ENCODE measurements at places on chromosomes 2 and 18.

GRCh38 chr2:199985625-199986207, 30.3 kb downstream of the MAIP1 start:
- peak; percentile 68 for DNase-seq

GRCh38 chr2:111927723-111928122, 29.3 kb downstream of the MERTK start:
- DNase-seq: no peak

DNA sequence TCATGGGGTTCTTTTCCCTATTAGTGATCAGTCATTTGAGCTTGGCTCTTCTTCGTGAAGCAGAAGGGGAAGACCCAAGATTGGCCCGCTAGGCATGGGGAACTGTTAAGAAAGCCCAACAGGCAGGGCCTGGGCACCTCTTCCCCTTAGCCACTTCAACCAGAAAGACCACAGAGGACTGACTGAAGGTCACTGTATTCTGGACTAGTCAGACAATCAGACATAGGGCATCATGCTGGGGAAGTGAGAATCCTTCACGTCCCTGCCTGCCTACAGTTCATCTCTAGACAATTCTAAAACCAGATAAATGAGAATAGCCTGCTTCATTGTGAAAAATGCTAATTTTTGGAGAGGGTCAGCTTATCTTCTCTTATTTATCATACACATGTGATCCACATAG, 28.1 kb downstream of the FAP start:
- no peak for DNase-seq

DNA sequence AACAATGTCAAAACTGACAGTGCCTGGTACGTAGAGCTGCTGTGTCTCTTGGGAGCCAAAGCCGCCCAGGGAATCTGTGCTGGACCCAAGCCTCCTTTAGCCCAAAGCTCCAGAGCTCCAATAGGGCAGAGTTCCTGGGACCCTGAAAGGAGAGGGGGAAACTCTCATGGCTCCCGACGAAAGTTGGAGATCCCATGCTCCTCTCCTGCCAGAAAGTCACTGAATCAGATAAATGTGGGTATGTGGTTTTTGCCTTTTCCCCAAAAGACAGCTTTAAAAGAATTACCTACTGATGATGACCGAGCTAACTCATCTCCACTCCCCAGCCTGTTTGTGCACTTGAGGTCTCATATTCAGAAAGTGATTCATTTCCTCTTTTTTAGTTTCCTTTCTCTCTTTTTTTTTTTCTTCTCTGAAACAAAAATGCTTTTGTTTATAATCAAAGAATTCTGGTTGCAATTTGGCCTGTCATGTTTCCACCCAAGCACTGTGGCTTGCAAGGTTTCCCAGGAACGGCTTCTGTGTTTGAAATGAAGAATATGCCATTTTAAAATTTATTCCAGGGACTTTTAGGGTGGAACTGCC, 14.1 kb upstream of the PMAIP1 start:
- DNase-seq: peak; percentile 48

DNA sequence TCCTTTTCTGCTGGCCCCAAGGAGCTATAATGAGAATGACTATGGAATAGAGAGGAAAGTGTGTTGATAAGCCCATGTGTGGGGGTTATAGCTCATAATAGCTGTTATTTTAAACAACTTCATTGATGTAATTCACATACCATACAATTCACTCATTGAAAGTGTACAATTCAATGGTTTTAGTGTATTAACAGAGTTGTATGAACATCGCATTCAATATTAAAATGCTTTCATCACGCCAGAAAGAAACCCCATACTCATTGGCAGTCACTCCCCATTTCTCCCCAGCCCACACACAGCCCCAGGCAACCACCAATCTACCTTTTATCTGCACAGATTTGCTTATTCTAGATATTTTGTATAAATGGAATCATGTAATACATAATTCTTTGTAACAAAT, 139.6 kb upstream of the CYP1B1 start:
- no peak for DNase-seq

GRCh38 chr18:62738639-62739038, 23.3 kb downstream of the PHLPP1 start:
- no peak for DNase-seq

GRCh38 chr2:203637471-203638167, 68.8 kb upstream of the CD28 start:
- DNase-seq: no peak

- no peak for DNase-seq
Observed at GRCh38 chr2:109322641-109323040, 193.6 kb downstream of the SH3RF3 start.

DNA sequence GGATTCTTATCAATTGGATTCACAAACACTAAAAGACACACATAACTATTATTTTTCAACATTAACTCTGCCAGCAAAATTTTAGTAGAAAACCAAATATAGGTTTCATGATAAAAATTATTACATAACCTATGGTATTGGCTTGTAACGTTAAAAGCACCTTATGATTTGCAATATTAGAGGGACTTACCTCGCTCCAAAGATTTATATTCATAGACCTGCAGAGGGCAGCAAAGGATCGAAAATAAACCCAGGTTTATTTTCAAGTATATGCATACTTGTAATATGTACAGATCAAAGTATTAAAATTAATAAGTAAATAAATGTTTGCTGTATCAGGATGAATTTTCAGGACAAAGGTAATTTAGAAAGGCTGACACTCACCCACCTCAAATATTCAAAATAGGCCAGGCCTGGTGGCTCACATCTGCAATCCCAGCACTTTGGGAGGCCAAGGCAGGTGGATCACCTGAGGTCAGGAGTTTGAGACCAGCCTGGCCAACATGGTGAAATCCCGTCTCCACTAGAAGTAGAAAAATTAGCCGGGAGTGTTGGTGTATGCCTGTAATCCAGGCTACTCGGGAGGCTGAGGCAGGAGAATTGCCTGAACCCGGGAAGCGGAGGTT, 45.3 kb downstream of the LRPPRC start:
- DNase-seq: peak; percentile 29

GRCh38 chr18:48419277-48420022, 10.3 kb upstream of the ZBTB7C start:
- DNase-seq: no peak

- DNase-seq: no peak
Observed at GRCh38 chr18:68060871-68061270, 544.4 kb upstream of the DSEL start.

GRCh38 chr2:17252258-17252657, 266.0 kb downstream of the RAD51AP2 start:
- DNase-seq: no peak

- no peak for DNase-seq
Observed at GRCh38 chr2:26885651-26886329, 37.9 kb downstream of the DPYSL5 start.

GRCh38 chr2:204116159-204116792, 179.7 kb downstream of the ICOS start:
- no peak for DNase-seq

DNA sequence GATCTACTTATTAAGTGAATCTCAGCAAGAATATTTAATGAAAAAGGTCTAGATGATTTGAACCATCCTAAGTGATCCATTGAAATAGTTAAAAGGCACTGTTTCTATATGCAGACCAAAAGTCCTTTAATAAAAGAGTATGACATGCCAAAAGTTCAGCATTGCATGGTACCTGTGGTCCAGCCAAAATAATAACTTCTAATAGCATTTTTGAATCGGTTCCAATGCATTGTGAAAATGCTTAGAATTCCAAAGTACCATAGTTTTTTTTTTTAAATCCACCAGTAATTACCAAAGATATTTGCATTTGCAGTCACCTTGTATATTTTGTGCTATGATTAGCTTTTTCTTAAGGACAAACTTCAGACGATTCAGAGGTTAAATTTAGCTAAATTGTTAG, 79.9 kb downstream of the NYAP2 start:
- no peak for DNase-seq

GRCh38 chr2:20107352-20107751, 55.9 kb upstream of the LAPTM4A start:
- no peak for DNase-seq

GRCh38 chr2:112949456-112949855, 28.4 kb upstream of the IL36G start:
- no peak for DNase-seq

GRCh38 chr2:72136331-72136730, 11.3 kb downstream of the CYP26B1 start:
- no peak for DNase-seq

DNA sequence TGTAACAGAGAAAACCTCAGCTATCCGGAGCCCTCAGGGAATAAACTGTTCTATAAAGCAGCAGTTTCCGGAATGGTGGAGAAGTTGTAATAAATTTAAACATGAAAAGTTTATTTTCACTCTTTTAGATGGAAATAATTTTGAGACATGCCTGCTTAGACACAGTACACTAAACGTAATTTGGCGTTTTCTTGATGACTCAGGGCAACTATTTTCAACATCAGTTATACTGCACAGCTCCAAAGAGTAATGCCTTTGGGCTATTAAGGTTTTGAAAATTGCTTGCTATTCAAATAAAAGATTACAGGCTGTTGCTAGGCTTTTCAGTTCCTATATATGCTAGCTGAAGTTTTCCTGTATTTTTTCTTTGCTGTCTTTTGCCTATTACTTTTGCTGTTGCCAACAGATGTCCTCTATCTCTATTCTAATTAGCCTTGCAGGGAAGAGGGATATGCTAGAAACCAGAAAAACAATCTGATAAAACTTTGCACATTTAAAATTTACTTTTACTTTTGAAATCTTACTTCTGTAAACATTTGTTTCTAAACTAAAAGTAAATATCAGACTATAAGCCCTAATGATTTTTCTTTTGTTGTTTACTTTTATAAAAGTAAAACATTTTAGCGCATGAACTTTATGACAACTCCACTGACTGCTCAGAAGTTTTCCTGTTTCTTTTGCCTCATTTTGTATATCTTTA, 113.4 kb upstream of the WDSUB1 start:
- no peak for DNase-seq

- no peak for DNase-seq
Observed at GRCh38 chr2:113080134-113080533, 12.4 kb downstream of the IL1F10 start.

- peak; percentile 13 for DNase-seq
Observed at GRCh38 chr2:190468814-190469569, 60.8 kb downstream of the MFSD6 start.

DNA sequence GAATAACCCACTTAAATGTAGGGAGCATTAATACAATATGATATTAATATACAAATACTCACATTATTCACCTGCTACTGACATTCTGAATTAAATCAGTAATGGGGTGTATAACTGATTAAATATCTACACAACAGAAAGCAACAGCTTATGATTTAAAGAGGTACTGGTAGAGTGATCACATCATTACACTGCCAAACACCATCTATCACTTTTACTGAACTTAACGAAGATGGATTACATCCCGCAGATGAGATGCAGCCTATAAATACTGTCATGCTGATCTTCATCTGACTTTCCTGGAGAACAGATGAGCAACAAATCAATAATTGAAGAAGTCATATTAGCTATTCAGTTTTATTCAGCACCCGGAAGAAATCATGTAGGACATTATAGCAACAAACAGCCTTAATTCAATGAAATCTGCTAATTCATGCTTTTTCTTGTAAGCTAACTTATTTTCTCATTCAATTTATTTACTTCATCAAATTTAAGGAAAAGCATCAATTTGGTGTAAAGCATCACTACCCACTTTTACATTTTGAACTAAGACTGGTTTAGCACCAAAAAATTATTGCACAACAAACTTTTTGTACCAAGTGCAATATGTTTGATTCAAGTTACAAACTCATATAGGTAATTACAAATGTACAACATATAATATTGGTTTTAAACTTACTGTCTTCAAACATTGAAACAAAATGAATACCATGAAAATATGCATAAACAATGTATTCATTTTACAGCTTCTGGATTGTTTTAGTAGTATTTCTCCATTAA, 1509.0 kb downstream of the LRP1B start:
- DNase-seq: no peak

GRCh38 chr2:149904352-149905175, 317.0 kb upstream of the MMADHC start:
- no peak for DNase-seq

DNA sequence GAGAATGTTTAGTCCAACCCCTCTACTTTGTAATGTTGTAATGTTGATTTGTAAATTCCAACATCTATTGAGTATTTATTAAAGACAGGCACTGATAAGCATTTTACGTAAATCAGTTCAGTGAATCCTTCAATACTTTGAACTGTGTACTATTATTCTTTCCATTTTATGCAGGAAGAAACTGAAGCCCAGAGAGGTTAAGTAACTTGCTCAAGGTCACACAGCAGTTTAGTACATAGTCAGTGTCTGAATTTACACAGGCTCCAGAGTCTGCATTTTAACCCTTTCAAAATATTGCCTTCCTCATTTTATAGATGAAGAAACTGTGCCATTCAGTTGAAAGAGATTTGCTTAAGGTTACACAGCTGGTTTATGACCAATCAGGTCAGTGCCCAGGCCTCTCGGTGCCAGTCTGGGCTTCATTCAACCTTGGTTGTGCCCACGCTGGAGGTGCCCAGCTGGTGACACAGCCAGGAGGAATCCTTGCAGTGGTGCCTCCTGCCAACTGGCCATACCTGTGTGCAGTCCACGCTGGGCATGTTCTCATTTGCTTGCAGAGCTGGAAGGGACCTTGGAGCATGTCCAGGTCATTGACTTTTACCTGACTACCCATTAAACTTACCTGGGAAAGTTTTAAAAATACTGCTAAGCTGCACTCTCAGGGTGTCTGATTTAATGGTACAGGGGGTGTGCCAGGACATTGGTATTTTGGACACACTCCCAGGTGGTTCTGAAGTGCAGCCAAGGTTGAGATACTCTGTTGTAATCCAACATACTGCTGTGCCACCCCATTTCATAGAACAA, 74.3 kb upstream of the CYRIA start:
- no peak for DNase-seq
